ENCODE measurements at places on chromosomes 3 and 15.
A peak's percentile ranks its signal among the peaks of the same experiment; 100 is the strongest.

GRCh38 chr3:21484057-21484827 lies 266.8 kb downstream of the ZNF385D start:
- DNase-seq: peak; percentile 34

DNA sequence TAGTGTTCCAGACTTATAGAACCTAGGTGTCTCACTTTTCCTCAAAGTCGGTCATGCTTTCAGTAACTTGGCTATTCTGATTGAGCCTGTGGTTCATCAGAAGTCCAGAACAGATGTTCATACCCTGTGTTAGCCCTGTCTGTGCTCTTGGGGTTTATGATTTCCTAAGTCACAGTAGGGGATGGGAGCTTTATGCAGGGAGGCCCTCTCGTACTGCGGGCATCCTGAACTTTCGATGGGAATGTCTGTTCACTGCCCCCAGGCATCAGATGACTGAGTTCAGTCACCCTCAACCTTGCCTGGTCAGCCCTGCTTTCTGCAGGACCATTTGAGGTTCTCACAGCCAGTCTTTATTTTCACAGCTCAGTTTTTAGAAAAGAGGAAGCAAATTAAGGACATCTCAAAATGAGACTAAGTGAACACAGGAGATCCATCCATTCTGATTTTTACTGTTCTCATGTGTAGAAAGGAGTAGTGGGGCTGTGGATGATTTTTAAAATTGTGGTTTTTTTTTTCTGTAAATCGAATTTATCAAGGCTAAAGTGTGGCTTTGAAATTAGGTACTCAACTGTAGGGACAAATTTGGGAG lies 71.3 kb downstream of the CMTM8 start:
- DNase-seq: no peak

- DNase-seq: no peak
Observed at GRCh38 chr15:79897701-79898113, 893 bp upstream of the MTHFS start.

GRCh38 chr3:184237807-184238206 lies 8.4 kb downstream of the VWA5B2 start:
- DNase-seq: no peak

DNA sequence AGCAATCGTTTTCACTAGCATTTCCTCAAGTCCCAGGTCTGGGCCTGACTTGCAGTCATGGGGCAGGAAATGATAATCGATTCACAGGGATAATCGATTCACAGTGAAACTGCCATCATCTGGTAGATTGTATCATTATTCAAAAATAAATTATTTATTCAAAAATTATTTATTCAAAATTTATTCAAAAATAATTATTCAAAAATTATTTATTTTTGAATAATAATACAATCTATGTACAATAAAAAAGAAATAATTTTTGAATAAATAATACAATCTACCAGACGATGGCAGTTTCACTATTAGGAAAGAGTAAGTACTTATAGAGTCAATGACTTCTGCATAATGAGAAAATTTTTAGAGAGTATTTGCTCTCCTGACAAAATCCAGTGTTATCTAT lies 28.1 kb upstream of the PROK2 start:
- no peak for DNase-seq

Data from COR-L47 (cell line).